ENCODE measurements at places on chromosomes 5 and 9.

DNA sequence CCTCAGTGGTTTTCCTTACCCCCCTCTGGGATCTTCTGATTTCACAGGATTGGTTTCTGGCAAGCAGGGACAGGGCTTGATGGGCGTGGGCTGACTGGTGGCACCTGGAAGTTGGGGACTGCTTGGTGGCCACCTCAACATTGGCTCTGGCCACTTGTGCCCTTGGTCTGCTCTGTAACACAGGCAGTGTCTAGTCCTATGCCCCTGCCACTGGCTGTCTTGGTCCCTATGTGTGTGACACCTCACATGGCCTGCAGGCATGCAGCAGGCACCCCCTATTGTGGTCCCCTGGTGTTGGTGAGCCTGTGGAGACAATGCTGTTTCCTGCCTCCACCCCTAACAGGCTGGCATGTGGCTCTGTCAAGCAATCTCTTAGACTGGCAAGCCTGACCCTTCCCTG, 71.3 kb downstream of the GDA start:
- no peak for DNase-seq

DNA sequence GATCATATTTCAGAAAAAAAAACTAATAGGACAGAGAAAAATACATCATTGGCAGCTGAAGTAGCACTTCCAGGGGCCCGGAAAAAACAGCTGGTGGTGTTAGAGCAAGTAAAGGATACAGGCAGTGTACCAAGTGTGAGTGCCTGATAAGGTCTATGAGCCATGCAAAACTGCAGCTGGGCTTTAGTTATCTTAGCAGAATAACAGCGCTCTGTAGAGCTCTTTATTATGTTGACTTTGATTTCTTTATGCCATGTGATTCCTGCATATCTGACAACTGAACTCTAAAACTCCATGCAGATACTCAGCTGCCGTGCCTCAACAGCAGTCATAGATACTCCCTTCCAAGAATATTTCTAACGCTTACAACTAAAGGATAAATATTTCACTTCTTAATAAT, 119.5 kb downstream of the CAAP1 start:
- DNase-seq = no peak

GRCh38 chr9:107046692-107047091, 183.7 kb downstream of the ZNF462 start:
- DNase-seq = no peak

DNA sequence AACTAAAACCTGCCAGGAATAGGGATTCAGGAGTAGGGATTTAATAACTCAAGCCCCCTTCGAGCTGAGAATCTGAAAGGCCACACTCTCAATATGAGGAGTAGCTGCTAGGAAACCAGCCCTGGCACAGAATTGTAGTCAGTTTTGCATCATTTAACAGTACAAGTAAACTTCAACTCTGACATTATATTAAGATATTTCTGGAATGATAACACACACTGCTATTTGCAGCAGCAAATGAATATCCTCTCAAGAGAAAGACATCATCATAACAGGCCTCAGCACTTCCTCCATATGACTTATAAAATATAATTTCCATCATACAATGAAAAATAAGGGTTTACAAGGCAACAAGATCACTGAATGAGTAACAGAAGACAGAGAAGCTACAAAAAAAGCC, 138.2 kb upstream of the RFX3 start:
- DNase-seq = no peak

GRCh38 chr5:77893225-77893860, 117.2 kb upstream of the TBCA start:
- DNase-seq = no peak

GRCh38 chr5:20029266-20029665, 41.3 kb upstream of the CDH18 start:
- no peak for DNase-seq

DNA sequence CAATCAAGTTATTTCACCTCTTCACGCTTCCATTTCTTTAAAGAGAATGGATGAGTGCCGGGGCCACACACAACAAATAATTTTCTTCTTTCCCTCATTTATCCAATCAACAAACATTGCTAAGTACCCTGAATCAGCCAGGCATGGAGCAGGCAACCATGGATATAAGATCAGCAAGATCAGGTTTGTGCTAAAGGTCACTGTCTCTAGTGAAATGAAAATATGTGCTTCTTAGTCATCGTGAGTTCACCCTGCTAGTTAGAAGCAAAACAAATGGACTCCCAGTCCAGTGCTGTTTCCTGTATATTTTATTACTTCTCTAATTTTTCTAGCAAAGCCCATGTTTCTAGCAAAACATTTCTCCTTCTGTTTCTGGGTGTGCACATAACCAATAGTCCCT, 629.2 kb downstream of the BNC2 start:
- no peak for DNase-seq

- no peak for DNase-seq
Observed at GRCh38 chr5:132025403-132025971, 14.0 kb upstream of the ACSL6 start.

GRCh38 chr5:102855681-102856388, 100.7 kb downstream of the PAM start:
- DNase-seq = no peak

- DNase-seq = no peak
Observed at GRCh38 chr5:59182760-59183159, 599.9 kb downstream of the RAB3C start.

DNA sequence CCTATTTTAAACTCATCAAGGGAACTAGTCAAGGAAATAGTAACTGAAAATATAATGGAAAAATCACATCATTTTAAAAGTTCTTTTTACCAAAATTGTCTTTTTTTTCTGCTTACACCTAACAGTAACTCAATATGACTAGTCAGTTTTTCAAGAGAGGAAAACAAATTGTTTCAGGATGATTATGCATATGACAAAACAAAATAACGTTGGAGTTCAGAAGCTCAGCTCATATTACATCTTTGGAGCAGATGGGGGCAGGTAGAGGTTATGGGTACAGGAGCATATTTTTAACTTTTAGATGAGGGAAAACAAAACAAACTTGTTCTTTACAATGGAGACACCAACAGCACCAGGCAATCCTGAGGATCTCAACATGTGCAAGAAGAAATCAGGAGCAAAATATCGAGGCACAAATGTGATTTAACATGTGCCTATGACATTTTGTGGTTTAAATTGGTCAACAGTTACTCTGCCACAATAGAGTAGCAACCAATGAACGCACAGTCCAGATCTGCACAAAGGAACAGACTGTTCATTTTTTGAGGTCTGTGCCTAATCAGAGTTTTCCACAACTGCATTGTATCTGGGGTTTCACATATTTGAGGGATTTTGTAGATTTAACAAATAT, 659.0 kb downstream of the ANXA1 start:
- no peak for DNase-seq

- DNase-seq = no peak
Observed at GRCh38 chr5:167953151-167953798, 338.2 kb upstream of the WWC1 start.

GRCh38 chr9:98442541-98442940, 187.1 kb upstream of the TBC1D2 start:
- no peak for DNase-seq

DNA sequence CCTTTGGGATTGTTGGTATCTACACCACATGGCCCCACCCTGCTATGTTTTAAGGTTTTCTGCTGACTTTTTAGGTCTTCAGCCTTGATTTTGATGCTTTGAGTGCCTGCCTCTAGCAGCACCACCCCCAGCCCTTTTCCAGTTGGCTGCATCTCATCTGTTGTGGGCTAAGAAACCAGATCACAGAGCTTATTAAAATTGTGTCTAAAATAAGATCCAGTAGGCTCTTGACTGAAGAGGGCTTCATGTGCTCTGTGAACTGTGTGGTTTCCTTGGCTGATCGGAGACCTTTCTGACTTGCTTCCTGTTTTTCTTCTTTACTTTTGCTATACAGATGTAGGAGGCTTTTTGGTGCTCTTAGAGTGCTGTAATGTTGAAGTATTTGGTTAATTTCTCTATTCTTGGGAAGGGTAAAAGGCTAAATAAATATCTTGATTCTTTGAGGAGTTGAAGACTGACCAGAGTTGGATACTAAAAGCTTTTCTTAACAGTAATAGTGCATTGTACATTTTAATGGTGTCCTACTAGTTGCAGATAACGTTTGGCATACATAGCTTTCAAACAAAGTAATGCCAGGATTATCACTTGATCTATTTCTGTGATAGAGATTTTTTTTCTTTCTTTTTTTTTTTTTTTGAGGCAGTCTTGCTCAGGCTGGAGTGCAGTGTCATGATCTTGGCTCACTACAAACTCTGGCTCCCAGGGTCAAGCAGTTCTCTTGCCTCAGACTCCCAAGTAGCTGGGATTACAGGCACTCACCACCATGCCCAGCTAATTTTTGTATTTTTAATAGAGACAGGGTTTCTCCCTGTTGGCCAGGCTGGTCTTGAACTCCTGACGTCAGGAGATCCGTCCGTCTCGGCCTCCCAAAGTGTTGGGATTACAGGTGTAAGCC, 4.5 kb downstream of the UBE2D2 start:
- no peak for DNase-seq

DNA sequence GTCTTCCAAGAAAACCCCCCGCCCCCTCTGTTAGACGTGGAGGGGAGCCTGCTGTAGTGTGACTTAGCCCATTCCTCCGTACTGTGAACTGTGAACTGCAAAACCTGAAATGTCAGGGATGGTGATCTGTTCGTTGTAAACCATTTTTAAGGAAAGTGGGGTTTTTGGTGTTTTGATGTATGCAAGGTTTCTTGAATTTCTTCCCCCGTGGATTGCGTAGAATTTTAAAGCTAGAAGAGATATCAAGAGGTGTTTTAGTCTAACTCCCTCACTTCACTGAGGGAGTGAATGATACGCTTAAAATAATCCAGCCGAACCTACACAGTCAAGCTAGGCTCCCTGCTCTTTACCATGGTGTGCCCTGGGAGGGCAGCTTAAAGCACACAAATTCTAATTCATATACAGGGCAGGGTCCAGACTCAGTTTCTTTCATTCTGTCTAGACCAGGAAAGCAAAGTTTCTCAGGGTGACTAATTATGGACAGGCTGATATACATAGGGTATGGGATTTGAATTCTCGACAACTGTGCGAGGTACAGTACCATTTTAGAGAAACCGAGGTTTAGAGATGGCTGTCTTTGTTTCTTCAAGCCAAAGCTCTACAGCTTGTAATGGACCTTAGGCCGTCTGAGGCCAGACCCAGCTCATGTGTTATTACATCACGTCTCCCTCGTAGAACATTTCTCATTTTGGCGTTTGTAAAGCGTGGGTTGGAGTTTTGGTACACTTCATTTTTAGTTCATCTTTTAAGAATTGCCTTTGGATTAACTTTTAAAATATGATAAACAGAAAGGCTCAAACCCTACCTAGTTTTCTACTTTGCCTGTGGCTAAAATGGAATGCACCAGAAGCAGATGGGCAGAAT, 2.7 kb downstream of the PTGER4 start:
- DNase-seq = no peak

GRCh38 chr5:999032-999501, 9.5 kb upstream of the NKD2 start:
- no peak for DNase-seq

DNA sequence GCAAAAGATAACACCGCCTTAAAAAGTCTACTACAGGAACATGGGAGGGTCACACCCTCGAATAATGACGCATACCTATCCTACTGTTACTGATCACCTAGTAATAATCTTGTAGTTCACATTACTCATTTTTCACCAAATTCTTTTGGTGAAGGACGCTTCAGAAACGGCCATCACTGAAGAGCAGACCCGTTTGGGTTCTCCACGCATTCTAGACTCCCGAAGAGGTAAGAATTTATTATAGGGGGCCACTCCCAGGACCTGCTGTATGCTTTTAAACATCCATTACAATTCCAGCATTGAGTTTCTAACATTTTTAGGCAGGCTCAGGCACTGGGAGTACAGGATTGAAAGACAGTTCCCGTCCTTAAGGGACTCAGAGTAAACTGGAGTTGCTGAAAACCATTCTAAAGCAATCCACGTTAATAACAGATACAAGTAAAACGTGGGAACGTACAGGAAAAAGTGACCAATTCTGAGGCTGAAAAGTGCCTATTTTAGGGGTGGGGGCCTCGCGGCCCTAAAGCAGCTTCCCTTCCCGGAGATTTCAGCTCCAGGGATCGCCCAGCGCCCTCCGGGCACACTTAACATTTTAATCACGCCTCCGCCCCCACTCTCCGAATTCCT, at the start of gene FER:
TSS of gene FER (plus strand) at position 124 of the 627 bp plus-strand sequence. CDS start 50,286 bp downstream, outside the sequence.
- DNase-seq = peak; percentile 39

DNA sequence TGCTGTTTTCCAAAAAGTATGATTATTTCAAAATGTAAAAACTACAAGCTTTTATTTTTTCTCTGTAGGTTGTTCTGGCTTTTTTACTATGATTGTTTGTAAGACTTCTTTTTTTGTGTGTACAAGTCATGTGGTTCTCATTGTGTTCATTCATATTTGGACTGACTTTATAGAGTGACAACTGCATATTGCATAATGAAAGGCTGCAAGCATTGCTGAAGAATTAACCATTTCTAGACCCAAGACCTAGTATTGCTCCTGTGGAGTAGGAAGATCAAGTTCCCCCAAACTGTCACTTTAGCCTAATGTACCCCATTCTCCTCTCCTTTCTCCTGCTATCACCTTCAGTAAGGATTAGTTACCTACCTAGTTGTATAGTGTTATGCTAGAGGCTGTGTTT, 10.0 kb downstream of the MAP1B start:
- DNase-seq = no peak

- DNase-seq = no peak
Observed at GRCh38 chr5:1036504-1037122, 28.0 kb downstream of the NKD2 start.

- DNase-seq = peak; percentile 36
Observed at GRCh38 chr5:116361171-116361967, 213.3 kb downstream of the SEMA6A start.

- no peak for DNase-seq
Observed at GRCh38 chr5:1068895-1069719, 42.8 kb downstream of the SLC12A7 start.

- no peak for DNase-seq
Observed at GRCh38 chr5:169229342-169229892, 71.5 kb downstream of the SLIT3 start.

DNA sequence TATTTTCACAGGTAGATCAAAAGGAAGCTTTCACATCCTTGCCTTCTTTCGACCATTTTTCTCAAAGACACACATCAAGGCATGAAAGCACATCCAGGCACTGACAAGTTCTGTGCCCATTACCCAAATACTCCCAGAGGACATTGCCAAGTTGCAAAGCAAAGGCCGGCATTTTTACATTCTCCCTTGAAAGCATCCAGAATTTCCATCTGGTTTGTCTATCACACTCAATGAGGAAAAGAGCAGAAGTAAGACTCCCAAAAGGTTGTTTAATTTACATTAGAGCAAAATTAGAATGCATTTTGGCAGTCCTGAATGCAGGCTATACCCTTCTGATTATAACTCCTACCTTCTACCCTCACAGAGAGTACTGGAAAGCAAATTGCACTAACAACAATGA, 160.5 kb downstream of the EPB41L4A start:
- DNase-seq = no peak

- DNase-seq = no peak
Observed at GRCh38 chr9:32738501-32739172, 44.7 kb upstream of the TMEM215 start.

DNA sequence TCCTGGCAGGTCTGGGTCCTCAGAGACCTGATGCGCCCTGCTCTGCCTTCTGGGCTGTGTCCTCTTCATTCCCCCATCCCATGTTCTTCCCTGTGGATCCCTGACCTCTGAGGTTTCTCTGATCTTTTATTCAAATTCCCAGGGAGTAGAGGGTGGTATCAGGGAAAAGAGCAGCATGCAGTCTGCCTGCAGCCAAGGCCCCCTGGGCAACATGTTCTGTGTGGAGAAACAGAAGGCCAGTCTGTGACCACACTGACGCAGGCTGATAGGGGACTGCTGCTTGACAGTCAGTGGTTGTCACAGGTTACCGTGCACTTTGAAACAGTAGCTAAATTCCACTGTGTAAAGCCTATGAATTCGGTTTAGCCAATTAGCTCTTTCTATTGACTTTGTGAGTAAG, 156.6 kb upstream of the IRX2 start:
- DNase-seq = no peak

GRCh38 chr5:173488144-173488543, 128.3 kb downstream of the BOD1 start:
- no peak for DNase-seq

All from left renal pelvis (tissue), 4 donors.